Stimulated activated CD8-positive, alpha-beta memory T cell treated with anti-CD3 and anti-CD28 coated beads, Interleukin-2, amount 100 ng/mL, for 1 hour (primary cell): ENCODE measurements at places on chromosomes 5 and 9.
A peak's percentile ranks its signal among the peaks of the same experiment; 100 is the strongest.

GRCh38 chr9:7297521-7297920, 502.1 kb downstream of the DMAC1 start:
- no peak for DNase-seq

DNA sequence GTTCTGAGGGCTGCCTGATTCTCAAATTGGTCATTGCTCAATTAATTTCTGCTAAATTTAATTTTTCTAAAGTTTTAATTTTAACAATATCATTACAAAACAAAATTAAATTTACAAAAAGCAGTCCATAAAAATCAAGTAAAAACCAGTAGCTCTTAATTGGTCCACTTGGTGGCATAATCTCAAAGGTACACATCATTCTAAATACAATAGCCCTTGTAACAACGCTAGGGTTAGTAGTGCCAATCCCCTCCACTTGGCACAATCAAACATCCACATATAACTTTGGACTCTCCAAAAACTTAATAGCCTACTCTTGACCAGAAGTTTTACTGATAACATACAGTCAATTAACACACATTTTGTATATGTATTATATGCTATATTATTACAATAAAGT, 1.9 kb upstream of the NDUFB6 start:
- DNase-seq, result no peak

- no peak for DNase-seq
Measured at GRCh38 chr9:110036286-110036685, 171.7 kb downstream of the C9orf152 start.

GRCh38 chr9:107928701-107929371, 439.3 kb upstream of the KLF4 start:
- no peak for DNase-seq

- DNase-seq, result no peak
Measured at GRCh38 chr9:71179183-71179582, 57.8 kb upstream of the TRPM3 start.

DNA sequence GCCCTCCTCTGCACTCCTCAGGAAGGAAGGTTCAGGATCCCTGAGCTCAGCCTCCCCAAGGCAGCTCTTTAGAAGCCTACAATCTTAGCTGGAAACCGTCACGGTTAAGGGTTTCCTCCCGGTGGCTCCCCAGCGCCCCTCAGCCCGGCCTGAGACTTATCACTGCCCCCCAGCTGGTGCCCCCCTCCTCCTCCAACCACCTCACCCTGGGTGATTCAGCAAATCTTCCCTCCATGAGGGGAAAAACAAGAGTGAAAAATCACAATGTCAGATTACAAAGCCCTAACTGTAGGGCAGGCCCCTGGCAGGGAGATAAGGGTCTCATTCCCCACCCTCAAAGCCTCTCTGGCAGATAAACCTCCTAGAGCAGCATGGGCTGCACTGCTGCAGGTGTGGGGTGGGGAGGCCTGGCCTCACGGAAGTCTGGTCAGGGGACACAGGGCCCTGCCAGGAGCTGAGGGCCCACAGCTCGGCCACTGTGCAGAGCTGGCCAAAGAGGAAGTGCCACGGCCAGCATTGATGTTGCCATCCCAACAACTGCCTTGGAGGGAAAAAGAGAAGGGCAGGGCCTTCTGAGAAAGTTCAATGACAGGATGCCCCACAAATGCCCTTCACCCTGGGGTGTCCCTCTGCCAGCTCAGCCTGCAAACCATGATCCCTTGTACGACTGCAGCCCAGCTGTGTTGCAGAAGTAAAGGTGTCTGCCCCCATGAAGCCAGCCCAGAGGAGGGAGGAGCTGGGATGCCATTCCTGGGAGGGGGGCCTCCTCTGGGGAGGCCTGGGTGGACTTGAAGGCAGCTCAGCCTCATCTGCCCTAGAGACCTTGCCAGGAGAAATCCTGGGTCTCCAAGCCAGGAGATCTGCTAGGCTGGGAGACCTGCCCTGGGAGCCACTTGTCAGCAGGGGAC, 25.9 kb downstream of the GFI1B start:
- DNase-seq, result no peak

DNA sequence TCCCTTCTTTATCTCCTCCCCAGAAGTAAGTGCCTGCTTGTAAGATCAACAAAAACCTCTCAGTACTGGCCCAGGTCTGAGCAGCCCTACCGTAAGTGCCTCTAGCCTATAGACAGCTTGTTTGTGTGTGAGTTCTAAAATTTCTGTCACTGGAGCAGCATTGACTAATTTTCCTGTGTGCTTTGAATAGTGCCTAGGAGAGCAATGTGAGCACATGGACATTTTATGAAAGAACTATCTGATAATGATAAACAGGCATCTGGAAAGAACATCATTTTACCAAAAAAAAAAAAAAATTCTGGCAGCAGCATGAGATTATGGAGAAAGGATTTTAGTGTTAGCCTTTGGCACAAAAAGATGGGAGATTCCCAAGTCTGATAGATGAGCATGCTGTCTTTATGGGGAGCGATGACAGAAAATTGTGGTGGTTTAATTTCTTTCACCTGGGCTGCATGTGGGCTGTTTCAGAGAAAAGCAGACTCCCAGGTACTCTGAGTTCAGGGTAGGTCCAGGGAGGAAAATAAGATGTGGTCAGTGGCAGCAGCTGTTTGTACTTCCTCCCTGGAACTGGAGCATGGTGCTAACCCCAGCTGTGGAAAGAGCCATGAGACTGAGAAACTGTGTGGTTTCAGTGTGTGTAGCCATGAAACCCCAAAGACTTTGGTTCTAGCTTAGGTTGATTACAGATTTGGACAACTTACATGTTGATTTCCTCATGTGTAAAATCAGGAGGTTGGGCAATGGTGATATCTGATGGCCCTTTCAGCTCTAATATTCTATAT, 419.9 kb downstream of the NTRK2 start:
- no peak for DNase-seq

DNA sequence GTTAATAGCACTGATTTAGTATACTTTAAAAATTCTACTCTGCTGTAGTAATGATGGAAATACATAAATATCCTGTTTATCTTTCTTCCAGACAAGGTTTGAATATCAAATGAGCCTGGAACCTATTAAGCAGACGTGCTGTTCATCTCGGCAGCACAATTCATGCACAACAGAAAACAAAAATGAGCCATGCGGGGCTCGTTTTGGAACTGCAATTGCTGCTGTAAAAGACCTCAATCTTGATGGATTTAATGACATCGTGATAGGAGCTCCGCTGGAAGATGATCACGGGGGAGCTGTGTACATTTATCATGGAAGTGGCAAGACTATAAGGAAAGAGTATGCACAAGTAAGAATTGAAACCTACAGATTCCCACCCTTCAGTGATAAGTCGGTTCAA, 79.1 kb upstream of the ITGA2 start:
- no peak for DNase-seq

DNA sequence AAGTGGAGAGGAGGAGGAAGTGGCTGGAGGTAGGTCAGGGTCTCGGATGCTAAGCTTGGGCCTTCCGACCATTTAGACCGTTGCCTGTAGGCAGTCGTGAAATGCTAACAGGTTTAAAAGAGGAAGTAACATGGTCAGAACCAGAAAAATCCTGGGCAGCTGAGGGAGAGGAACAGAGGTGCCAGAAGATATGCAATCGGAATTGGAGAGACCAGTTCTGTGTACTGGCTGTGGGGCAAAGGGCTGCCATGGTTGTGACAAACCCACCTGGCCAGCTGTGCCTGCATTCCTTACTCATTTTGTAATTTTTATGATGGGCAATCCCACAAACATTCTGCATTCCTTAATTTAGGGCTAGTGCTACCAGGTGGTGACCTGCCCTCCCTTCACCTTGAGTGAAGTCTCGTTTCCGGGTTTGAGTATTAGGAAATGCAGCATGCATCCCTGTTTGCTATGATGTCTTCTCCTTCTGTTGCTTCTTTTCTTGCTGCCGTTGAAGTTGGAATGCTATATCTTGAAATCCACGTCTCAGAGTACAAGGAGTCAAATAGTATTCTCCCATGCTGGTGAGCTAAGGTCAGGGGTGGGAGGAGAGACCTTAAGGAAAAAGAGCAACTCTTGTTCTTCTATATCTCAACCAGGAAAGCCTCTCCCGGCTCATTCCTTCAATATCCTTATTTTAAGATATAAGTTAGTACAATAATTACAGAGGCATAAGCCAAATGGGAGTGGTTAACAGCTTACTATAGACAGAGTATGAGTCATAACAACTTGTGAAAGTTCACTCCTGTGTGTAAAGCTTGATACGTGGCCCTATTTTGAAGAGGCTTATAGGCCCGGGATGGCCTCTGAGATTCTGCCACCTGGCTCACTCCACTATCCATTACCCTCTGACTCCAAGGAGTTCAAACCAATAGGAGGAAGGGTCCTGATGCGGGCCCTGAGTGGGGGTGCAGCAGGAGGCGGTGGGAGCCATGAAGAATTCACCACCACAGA, 37.0 kb downstream of the B4GALT1 start:
- DNase-seq, result no peak

GRCh38 chr5:128350705-128351104, 187.3 kb downstream of the FBN2 start:
- no peak for DNase-seq

- DNase-seq, result no peak
Measured at GRCh38 chr9:95807326-95807947, 68.1 kb upstream of the ERCC6L2 start.

DNA sequence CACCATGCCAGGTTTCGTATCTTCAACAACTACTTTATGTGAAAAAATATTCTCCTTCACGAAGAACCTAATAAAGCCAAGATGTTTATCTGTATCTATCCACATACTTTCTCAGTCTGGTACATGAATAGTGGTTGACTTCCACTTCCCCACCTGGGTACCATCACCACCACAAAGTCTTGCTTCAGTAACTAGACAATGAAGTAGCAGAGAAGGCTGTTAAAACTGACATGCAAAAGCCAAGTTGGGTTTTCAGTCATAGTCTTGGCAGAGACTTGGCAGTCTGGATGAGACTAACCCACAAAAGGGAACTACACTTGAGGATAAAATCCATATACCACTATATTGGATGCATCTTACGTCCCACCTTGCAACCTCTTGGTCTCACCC, 5.0 kb downstream of the P4HA2 start:
- DNase-seq, result no peak

DNA sequence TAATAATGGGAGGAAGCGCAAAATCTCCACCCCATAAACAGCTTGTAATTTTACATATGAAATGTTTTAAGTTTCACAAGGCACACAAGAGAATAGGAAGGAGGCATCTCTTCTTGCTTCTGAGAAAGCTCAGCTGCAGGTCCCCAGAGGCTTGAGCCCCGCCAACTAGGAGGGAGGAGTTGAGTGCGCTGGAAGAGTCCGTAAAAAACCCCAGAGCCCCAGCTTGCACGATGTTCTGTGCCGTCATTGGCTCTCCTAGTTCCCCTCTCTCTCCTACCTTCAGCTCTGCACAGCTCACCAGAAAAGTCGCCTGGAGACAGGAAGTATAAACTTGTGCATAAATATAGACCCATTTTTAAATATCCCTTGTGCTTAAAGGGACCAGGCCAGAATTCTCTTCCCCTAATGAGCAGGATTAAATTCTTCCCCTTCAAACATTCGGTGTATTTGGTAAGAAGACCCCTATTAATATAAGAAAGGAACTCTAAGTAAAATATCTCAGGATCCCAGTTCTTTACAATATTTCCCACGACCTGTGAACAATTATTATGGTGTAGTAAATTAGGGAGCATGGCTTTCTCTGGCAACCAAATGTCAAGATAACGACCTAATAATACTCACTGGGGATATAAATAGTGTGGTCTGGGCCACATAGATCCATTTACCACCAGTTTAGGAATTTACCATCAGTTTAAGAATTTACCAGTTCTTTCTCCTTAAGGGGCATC, 13.7 kb downstream of the GLRX start:
- DNase-seq, result peak; percentile 50

DNA sequence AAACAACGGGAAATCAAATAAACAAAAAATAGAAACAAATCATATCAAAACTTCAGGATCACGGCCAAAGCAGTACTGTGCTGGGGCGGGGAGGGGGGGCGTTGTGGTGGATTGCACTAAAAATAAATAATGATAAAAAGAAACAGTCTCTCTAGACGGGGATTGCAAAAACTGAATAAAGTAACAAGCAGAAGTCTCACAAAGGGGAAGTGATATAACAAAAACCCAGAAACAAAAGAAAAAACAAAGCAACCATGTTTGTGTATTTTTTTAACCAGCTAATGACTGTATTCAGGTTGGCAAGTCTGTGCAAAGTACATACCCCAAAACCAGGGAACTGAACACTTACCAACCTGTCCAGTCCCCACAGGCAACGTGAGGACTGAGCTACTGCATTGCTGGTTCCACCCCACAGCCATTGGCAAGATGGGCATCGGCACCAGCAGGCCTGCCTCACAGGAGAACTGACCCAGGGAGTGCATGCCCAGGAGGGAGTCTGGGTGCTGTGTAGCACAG, 24.1 kb downstream of the BICD2 start:
- DNase-seq, result no peak

DNA sequence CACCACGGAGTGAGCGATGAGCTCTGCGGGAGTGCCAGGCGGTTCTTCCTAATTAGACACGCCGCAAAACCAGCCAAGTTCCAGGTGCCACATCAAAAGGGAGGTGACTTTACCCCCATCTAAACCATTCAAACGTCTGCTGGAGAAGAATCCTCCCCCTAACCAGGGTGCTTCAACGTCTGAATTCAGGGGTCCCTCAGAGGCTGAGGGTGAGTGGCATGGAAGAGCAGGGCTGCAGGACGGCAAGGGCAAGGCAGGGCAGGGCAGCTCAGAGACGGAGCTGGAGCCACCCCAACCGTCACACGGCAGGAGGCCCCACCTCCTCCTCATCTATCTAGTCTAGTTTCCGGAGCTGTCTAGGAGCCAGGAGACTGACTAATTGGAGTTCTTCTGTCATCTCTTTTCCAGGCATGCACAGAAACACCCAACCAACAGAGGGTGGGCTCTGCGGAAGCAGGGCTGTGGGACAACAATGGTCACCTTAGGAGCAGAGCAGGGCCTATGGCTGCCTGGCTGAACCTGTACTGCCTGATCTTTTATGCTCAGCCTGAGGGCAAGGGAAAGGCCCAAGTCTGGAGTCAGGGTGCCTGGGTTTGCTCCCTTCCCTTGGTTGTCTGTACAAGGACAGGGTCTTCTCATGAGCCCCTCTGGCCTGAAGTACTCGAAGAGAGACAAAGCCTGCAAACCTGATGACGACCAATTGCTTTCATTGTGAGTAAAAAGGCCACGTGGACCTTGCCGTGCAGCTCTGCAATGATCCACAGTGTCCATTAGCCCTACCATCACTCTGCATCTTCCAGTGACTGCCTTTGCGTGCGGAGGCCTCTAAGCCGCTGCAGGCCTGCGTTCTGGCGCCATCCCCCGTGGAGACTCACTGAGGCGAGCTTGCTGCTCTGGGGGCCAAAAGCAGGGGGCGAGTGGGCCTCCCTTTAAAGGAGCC, 81.0 kb upstream of the SLC25A51 start:
- DNase-seq, result no peak

GRCh38 chr9:114112778-114113584, 13.9 kb upstream of the KIF12 start:
- DNase-seq, result no peak

GRCh38 chr5:149940077-149940574, 4.5 kb downstream of the PDE6A start:
- no peak for DNase-seq

- DNase-seq, result no peak
Measured at GRCh38 chr9:134053401-134053871, 14.4 kb downstream of the BRD3 start.

- no peak for DNase-seq
Measured at GRCh38 chr5:6251565-6252102, 126.7 kb downstream of the MED10 start.
